Lower lobe of right lung (tissue), 2 donors: ENCODE measurements at places on chromosomes 13 and 19.

GRCh38 chr13:49566461-49566860 lies 18.9 kb downstream of the RCBTB1 start:
- DNase-seq, result no peak
- H3K27ac ChIP-seq, result no peak overlapping the region
- peaks cover 22% of the 10 kb centered on the region for H3K36me3 ChIP-seq
- no peak overlapping the region for H3K4me3 ChIP-seq
- H3K4me1 ChIP-seq, result no peaks in the 10 kb centered on the region

GRCh38 chr13:40772765-40773473 lies 1.9 kb upstream of the MRPS31 start:
- peaks cover 30% of the 10 kb centered on the region for H3K4me1 ChIP-seq
- no peaks in the 10 kb centered on the region for H3K27me3 ChIP-seq
- H3K36me3 ChIP-seq, result no peaks in the 10 kb centered on the region
- H3K4me3 ChIP-seq, result no peak overlapping the region
- H3K27ac ChIP-seq, result no peak overlapping the region
- no peak for DNase-seq

DNA sequence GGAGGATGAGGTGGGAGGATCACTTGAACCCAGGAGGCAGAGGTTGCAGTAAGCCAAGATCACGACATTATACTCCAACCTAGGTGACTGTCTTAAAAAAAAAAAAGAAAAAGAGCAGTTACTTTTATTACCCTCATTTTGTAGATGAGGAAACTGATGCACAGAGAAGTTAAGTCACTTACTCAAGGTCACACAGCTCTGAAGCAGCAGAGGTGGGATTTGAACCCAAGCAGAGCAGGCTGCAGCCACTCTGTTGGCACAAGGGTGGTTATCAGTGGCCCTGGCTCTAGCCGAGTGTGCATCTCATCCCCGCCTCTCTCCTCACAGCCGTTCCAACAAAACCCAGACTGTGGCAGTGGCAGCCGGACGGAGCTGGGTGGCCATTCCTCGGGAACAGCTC lies 7.6 kb downstream of the IL27RA start:
- DNase-seq, result no peak
- peaks cover 10% of the 10 kb centered on the region for H3K4me1 ChIP-seq
- H3K27me3 ChIP-seq, result no peaks in the 10 kb centered on the region
- H3K27ac ChIP-seq, result no peak overlapping the region
- peaks cover 14% of the 10 kb centered on the region for H3K36me3 ChIP-seq

DNA sequence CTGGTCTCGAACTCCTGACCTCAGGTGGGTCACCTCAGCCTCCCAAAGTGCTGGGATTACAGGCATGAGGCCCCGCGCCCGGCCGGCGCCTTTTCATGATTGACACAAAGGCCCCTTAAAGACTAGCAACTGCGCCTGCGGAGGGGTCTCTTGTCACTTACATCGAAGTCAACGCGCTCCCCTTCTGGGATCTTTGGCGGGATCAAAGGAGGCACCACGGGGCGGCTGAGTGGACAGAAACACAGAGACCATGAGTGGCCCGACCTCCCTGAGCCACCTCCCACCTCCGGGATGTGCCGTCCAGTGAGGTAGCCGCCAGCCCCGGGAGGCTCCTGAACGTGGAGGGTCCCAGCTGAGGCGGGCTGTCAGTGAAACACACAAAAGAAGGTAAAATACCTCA lies 7.3 kb downstream of the TNNT1 start:
- no peak overlapping the region for H3K27ac ChIP-seq
- H3K36me3 ChIP-seq, result no peaks in the 10 kb centered on the region
- H3K4me3 ChIP-seq, result no peak overlapping the region
- H3K4me1 ChIP-seq, result peaks cover 17% of the 10 kb centered on the region
- DNase-seq, result no peak

- H3K36me3 ChIP-seq, result peaks cover 5% of the 10 kb centered on the region
- no peaks in the 10 kb centered on the region for H3K27me3 ChIP-seq
- H3K27ac ChIP-seq, result no peak overlapping the region
- no peak overlapping the region for H3K4me3 ChIP-seq
- DNase-seq, result no peak
Observed at GRCh38 chr19:517721-518597, 10.7 kb downstream of the TPGS1 start.

DNA sequence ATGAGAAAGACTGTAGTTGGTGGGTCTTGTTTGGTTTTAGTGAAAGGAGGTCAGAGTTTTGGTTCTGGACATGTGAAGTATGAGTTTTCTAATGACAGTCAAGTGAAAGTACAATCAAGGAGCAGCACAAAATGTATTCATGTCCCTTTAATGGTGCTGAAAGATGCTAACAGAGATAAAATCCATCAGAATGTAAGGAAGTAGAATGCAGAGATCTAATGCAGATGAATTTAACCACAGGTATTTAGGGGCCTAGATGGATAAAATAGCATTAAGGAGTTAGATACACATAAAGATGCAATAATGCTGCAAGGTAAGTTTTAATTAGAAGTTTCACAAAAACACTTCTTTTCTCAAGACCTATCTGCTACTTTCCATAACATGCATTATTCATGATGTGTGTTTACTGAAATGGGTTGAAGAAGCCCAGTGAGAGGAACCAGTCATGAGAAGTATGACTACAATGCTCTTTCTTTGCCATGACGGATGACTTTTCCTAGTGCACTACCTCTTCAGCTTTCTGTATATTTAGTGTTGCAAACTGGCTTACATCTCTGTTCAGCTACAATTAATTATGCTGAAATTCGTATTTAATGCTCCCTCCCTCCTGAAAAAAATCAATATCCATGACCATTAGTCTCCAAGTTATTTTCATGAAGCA lies 222.9 kb upstream of the HTR2A start:
- H3K4me1 ChIP-seq, result no peaks in the 10 kb centered on the region
- no peak for DNase-seq
- H3K27me3 ChIP-seq, result no peaks in the 10 kb centered on the region
- no peak overlapping the region for H3K27ac ChIP-seq
